ENCODE measurements at places on chromosomes 3 and 15. TPM values are rescaled to one million over a fixed set of nuclear protein-coding genes. Genes with fewer than 3 reads are reported as not detected.

- H3K4me1 ChIP-seq, result peaks cover 12% of the 10 kb centered on the region
- no peak overlapping the region for H3K27ac ChIP-seq
- H3K4me3 ChIP-seq, result no peak overlapping the region
- no peaks in the 10 kb centered on the region for H3K27me3 ChIP-seq
- H3K36me3 ChIP-seq, result no peaks in the 10 kb centered on the region
Observed at GRCh38 chr3:114450008-114450596, 156.3 kb downstream of the TIGIT start.

- no peak overlapping the region for H3K27ac ChIP-seq
- no peak for DNase-seq
- H3K36me3 ChIP-seq, result no peaks in the 10 kb centered on the region
- H3K27me3 ChIP-seq, result no peaks in the 10 kb centered on the region
- H3K4me3 ChIP-seq, result no peak overlapping the region
Observed at GRCh38 chr3:62479326-62479725, 106.0 kb upstream of the FEZF2 start.

GRCh38 chr3:46607603-46608028 lies 4.7 kb upstream of the FAM240A start:
- H3K4me3 ChIP-seq, result no peak overlapping the region
- H3K27ac ChIP-seq, result no peak overlapping the region
- no peaks in the 10 kb centered on the region for H3K27me3 ChIP-seq
- no peak for DNase-seq
- H3K36me3 ChIP-seq, result no peaks in the 10 kb centered on the region
- H3K4me1 ChIP-seq, result no peaks in the 10 kb centered on the region

DNA sequence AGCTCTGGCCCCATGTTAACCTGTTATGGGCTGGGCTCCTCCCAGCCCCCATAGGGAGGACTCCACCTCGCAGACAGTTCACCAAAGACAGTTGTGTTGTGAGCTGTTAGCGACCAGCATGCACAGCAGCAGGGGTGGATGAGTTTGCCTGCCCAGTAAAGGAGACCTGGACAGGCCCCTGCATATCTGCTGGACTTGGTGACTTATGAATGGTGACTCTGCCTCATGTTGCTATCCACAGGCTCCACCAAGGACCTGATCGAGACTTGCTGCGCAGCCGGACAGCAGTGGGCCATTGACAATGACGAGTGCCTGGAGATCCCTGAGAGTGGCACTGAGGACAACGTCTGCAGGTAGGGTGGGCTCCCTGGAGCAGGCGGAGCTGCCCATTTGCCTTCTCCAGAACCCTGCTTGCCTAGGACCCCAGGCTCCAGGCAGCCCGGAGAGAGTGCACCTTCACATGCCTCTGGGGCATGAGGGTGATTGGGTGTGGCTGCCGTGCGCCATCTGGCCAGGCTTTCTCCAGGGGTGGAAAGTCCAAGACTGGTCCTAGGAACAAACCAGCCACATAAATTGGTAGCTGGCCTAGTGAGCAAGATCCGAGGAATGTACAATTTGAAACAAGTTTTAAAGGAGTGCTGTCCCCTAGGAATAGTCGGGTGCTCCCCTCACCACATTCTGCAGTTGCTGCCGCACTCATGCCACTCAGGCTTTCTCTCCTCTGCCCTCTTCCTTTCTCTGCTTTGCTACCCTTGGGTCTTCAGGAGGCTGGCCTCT lies 59.1 kb downstream of the FBLN2 start:
- no peaks in the 10 kb centered on the region for H3K4me1 ChIP-seq
- no peaks in the 10 kb centered on the region for H3K36me3 ChIP-seq

- DNase-seq, result no peak
- H3K4me3 ChIP-seq, result no peak overlapping the region
- H3K27me3 ChIP-seq, result no peaks in the 10 kb centered on the region
- no peaks in the 10 kb centered on the region for H3K4me1 ChIP-seq
- H3K36me3 ChIP-seq, result no peaks in the 10 kb centered on the region
Observed at GRCh38 chr3:146834917-146835316, 229.8 kb upstream of the PLSCR5 start.

DNA sequence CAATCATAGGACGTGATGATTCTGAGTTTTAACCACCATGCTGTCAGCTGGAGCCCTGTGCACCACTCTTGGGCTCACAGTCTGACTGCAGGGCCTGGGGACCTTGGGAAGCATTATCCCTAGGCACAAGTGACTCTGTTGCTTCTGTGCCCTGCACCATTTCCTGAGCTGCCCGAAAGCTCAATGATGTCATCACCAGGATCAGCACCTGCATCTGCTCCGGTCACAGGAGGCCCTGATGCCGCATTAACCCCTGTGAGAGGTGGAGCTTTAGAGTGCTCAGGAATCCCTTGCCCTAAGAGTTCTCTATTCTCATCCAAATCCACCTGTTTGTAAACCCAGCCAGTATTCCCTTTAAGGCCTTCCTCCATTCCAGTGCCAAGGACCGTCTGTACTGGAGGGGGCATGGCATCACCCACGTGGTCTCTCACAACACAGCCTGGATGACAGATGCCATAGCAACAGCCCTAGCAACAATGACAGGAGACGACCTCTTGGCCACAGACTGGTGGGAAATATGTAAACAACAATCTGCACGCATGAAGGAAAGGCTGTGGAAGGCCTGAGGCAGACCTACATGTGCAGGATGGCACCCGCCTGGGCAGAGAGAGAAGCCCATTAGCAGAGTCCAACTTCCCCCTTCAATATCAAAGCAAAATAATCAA lies 37.9 kb downstream of the NTRK3 start:
- H3K27me3 ChIP-seq, result no peaks in the 10 kb centered on the region
- DNase-seq, result no peak
- H3K4me1 ChIP-seq, result no peaks in the 10 kb centered on the region
- no peak overlapping the region for H3K27ac ChIP-seq
- H3K36me3 ChIP-seq, result no peaks in the 10 kb centered on the region
- no peak overlapping the region for H3K4me3 ChIP-seq

GRCh38 chr3:23811185-23811527 lies 5.4 kb downstream of the UBE2E1 start:
- H3K27me3 ChIP-seq, result no peaks in the 10 kb centered on the region
- H3K36me3 ChIP-seq, result no peaks in the 10 kb centered on the region
- H3K4me3 ChIP-seq, result peak overlapping the region; percentile 81
- DNase-seq, result no peak

GRCh38 chr3:50324351-50325112 lies 2.0 kb upstream of the HYAL2 start:
- peak; percentile 54 for DNase-seq
- no peak overlapping the region for H3K4me3 ChIP-seq
- peaks cover 67% of the 10 kb centered on the region for H3K4me1 ChIP-seq
- no peak overlapping the region for H3K27ac ChIP-seq

DNA sequence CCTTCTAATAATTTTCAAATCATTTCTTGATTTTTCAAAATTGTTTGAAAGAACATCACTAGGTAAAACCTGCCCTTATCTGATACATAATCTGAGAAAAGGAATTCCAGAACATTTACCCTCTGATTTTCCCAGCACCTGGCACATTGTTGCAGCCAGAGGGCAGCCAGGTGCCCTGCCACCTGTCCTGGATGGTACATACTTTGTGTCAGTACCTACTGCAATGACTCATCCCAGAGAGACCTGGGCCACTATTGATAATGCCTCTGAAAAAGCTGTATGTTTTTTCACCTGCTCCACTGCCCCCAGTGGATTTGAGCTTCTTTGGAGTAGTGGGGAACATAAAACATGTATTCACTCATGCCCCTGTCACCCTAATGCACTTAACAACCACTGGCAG lies 648.9 kb upstream of the GBE1 start:
- no peak overlapping the region for H3K4me3 ChIP-seq
- H3K4me1 ChIP-seq, result no peaks in the 10 kb centered on the region

DNA sequence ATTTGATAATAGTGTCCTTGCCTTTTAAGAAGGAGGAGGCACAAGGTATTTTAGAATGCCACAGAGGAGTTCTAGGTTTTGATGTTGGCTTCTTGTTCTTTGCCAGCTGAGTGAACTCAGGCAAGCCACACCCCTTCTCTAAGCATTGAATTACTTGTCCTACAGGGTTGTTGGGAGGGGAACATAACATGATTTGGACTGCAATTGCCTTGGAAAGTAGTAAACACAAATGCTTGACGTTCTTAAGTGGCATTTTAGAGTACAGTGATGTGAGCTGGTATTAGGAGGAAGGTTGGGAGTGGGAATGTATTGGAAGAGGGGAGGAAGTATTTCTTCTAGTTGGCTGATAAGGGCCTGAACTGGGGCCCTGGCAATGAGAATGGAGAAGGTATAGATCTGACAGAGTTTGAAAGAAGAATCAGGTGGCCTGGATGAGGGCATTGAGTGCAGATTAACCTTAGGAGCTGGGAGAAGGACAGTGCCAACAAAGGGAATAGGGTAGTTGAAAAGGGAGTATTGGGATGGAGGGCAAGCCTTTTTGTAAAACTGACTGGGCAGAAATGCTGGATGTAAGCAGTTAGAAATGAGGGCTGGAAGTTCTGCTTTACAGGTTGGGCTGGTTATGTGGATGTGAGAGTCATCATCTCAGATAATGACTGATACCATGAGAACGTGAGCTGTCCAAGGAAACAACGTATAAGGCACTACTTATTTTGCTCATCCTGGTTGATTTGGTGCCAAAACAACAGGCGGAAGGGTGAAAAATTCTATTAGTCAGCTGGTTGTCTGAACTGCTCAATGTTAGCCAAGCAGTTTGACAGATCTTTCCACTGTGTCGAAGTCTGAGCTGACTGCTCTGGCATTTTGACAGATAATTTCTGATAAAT lies 16.7 kb downstream of the KAT2B start:
- no peak overlapping the region for H3K4me3 ChIP-seq
- no peak overlapping the region for H3K27ac ChIP-seq
- peak; percentile 47 for DNase-seq
- H3K4me1 ChIP-seq, result peaks cover 60% of the 10 kb centered on the region
- peaks cover 5% of the 10 kb centered on the region for H3K36me3 ChIP-seq

GRCh38 chr3:14820156-14820555 lies 1.4 kb downstream of the FGD5 start:
- DNase-seq, result no peak
- no peaks in the 10 kb centered on the region for H3K4me1 ChIP-seq
- no peak overlapping the region for H3K4me3 ChIP-seq
- no peaks in the 10 kb centered on the region for H3K27me3 ChIP-seq

GRCh38 chr3:145248928-145249327 lies 912.1 kb downstream of the PLOD2 start:
- no peak overlapping the region for H3K4me3 ChIP-seq
- no peaks in the 10 kb centered on the region for H3K36me3 ChIP-seq
- DNase-seq, result no peak
- H3K27me3 ChIP-seq, result no peaks in the 10 kb centered on the region

- no peak overlapping the region for H3K27ac ChIP-seq
- no peak for DNase-seq
- H3K36me3 ChIP-seq, result no peaks in the 10 kb centered on the region
- no peaks in the 10 kb centered on the region for H3K27me3 ChIP-seq
- no peaks in the 10 kb centered on the region for H3K4me1 ChIP-seq
Observed at GRCh38 chr3:41503998-41504623, 304.8 kb downstream of the CTNNB1 start.

DNA sequence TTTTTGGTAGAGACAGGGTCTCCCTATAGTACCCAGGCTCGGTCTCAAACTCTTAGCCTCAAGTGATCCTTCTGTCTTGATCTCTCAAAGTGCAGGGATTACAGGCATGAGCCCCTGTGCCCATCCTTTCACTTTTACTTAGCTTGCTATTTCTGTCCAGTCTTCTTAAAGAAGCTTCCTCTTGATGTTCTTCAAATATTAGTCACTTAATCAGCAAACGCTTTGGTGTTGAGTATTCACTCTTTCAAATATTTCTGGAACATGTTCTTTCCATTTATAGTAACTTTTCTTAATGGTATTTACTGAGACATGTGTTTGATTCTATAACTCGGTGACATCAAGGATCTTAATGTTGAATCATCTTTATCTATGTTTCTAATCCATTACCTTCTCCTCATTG lies 122.1 kb downstream of the CNTN6 start:
- no peaks in the 10 kb centered on the region for H3K36me3 ChIP-seq
- no peak overlapping the region for H3K27ac ChIP-seq
- no peak overlapping the region for H3K4me3 ChIP-seq
- H3K4me1 ChIP-seq, result no peaks in the 10 kb centered on the region
- H3K27me3 ChIP-seq, result no peaks in the 10 kb centered on the region

- H3K4me3 ChIP-seq, result no peak overlapping the region
- H3K4me1 ChIP-seq, result no peaks in the 10 kb centered on the region
- H3K36me3 ChIP-seq, result no peaks in the 10 kb centered on the region
- no peak for DNase-seq
- H3K27ac ChIP-seq, result no peak overlapping the region
Observed at GRCh38 chr15:49823987-49824774, 203.3 kb downstream of the DTWD1 start.

GRCh38 chr15:29821416-29822099 lies 710 bp downstream of the TJP1 start:
- H3K36me3 ChIP-seq, result no peaks in the 10 kb centered on the region
- peaks cover 60% of the 10 kb centered on the region for H3K27me3 ChIP-seq
- no peak for DNase-seq

DNA sequence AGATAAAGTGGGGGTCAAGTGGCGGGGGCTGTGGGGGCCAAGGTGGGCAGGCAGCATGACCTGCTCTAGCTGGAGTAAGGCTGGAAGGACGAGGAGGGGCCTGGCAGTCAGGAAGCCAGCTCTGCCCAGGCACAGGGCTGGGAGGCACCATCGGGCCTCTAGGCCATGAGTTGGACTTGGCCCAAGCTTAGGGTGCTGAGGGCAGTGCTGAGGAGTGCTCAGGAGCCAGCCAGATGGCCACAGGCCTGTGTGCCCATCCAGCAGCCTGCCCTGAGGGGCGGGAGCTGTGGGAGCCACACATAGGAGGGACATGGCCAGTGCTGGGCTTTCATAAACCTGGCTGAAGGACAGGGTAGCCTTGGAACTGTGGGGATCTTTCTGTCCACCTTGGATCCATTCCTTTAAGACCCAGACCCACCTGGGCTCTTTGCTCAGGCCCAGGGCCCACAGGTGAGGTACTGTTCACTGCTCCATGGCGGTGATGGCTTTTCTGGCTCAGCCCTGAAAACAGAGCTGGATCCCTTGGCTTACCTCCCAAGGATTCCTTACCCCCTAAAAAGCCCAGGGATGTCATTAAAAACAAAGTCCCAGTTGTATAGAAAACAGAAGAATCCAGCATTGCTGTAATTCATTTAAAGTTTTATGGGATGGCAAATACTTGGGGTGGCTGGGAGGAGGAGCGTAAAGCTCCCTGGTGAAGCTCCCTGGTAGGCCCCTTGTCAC lies 137.0 kb downstream of the DNAJB8 start:
- no peak overlapping the region for H3K27ac ChIP-seq
- DNase-seq, result no peak
- no peaks in the 10 kb centered on the region for H3K27me3 ChIP-seq

DNA sequence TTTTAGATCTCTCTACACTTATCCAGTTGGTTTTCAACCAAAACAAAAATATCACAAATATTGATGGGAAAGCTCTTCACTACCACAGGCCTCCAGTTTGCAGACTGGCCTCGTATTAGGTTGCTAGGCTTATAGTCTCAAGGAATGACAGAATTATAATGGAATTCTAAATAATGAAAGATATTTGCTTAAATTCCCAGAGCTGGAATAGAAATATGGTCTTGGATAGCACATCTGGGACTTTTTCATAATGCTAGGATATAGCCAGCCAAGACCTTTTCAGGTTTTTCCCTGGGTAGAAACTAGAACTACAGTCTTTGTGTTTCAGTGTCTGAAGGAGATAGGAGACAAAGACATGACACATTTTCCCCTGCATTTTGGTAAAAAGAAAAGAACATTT lies 121.9 kb upstream of the STAC start:
- H3K27ac ChIP-seq, result no peak overlapping the region
- no peaks in the 10 kb centered on the region for H3K27me3 ChIP-seq

OXTR gene
- 0.11 TPM for total RNA-seq

FGF7 gene
- not detected for total RNA-seq
